IPS DF 19.7 (cell line): ENCODE measurements at places on chromosomes 11 and 22.

- no peak for DNase-seq
Measured at GRCh38 chr22:38724926-38725571, 19.3 kb downstream of the GTPBP1 start.

DNA sequence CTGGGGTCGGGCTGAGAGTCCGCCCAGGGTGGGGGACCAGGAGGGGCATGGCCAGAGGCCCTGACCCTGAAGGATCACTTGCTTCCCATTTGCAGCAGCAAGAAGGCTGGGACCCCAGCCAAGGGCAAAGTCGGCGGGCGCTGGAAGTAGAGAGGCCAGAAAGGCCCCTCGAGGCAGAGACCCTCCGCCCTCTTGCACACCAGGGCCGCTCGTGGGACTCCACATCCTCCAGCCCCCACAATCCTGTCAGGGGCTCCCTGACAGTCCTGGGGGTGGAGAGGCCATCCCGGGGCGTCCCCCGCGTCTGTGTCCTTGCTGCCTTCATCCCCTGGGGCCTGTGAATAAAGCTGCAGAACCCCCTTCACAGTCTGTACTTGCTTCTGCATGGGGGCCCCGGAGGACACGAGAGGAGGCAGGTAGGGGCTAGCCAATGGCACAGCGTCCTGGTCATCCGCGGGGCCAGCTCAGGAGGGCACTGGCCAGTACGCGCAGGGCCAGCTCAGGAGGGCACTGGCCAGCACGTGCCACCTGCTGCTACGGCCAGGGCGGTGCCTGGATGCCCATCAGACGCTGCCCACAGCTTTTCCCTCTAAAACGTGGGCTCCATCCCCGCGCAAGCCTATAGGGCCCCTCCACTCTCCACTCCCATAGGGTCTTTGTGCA is 8.7 kb upstream of the MRPL23 start:
- DNase-seq = no peak

- no peak for DNase-seq
Measured at GRCh38 chr11:94031625-94032024, 10.5 kb downstream of the HEPHL1 start.

GRCh38 chr11:128848815-128849455 is 18.2 kb downstream of the KCNJ1 start:
- no peak for DNase-seq

GRCh38 chr22:41245917-41246499 is 5.3 kb upstream of the CHADL start:
- DNase-seq = no peak

DNA sequence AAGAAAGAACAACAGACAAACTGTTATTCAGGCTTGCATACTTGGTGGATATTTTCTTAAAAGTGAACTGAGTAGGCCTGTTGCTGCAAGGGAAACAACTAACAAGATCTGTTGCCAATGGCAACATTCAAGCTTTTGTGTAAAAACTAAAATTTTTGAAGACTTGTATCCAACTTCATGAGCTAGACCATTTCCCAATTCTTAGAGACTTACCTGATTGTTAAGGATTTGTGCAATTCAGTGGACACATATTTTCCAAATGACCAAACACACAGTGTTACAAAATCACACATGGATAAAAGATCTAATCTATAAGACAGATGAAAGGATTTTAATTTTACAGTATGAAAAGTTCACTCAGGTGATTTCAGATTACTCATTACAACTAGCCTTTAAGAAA is 564.1 kb downstream of the CNTN5 start:
- no peak for DNase-seq

- no peak for DNase-seq
Measured at GRCh38 chr11:79432138-79432537, 8.7 kb downstream of the TENM4 start.

DNA sequence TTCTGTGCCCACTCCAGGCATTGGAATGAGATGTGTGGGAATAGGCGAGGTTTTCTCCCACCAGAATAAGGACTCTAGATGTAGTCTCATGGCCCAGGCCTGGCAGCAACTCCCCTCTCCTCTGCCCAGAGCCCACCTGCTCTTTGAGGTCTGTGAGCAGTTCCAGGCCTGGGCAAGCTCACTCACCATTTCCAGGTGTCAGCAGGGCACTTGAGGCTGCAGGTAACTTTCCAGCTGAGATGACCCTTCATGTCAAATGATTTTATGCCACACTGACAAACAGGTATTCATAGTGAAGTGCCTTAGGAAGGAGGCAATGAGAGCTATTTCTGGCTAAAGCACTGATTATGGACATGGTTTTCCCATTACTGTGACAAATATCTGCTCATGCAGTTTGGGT is 123.3 kb upstream of the CCDC90B start:
- DNase-seq = no peak

DNA sequence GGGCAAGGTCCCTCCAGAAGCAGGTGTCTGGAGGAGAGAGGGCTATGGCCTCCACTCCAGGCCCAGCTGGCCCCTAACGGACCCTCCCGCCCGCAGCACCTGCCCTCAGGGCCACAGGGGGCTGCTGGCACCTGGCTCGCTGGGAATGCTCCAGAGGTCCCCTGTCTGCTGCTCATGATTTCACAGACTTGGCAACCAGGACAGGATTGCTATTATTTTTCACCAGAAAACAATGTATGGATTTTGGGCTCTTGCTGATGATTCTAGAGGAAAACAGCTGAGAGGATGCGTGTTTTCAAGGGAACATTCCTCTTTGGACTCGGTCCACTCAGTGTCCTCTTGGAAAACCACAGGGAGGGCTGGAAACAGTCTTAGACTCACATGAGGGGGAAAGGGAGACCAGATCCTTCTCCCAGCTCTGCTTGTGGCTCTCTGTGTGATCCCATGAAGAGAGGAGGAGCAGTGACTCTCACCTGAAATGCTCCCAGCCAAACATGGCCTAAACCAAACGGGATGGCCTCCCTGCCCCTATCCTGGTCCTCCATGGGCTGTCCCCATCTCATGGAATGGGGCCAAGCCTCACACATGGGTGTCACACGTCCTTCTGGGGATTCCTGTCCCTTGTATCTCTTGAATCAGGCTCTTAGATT is 15.8 kb downstream of the MYEOV start:
- DNase-seq = no peak

GRCh38 chr22:47442821-47443220 is 680.4 kb downstream of the TBC1D22A start:
- DNase-seq = no peak
